Stimulated activated CD4-positive, alpha-beta T cell treated with anti-CD3 and anti-CD28 coated beads, Interleukin-15, amount 100 ng/mL, for 24 hours (primary cell): ENCODE measurements at places on chromosomes 6 and 20.

GRCh38 chr6:50381099-50381415 is 331.3 kb upstream of the DEFB112 start:
- no peak for DNase-seq

DNA sequence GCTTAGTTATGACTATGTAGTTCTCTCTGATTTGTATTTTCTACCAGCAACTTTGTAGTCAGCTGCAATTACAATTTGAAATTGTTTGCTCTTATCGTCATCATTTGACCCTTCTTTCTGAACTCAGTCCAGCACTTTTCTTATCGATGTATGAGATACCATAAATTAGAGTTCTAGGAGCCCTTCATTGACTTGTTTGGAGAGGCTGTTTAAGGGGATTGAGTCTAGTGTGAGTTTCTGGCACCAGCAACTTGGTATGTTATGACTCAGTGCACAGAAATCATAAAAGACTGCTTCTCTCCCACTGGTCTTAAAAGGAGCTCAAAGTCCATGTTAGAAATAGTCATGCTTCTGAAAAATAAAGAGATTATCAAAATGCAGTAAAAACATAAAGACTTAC is 190.3 kb downstream of the TENT5A start:
- DNase-seq = no peak

DNA sequence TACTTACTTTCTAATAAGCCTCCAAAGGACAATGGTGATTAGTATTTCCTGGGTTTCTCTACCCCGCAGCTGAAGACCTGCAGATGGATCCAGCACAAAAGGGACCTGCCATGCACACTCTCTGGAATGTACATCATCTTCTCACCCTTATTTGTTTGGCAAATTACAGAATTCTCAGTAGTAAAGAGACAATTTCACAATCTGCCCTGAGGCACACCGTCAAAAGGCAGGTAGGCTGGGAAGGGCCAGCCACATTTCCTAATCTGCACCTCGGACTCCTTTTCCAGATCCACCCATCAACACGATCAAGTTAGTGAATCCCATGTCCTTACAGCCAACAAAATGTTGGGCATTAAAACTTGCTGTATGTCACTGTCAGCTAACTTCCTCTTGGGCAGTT is 4.9 kb downstream of the OVOL2 start:
- no peak for DNase-seq

- no peak for DNase-seq
Observed at GRCh38 chr6:48961781-48962415, 501.2 kb downstream of the MMUT start.

DNA sequence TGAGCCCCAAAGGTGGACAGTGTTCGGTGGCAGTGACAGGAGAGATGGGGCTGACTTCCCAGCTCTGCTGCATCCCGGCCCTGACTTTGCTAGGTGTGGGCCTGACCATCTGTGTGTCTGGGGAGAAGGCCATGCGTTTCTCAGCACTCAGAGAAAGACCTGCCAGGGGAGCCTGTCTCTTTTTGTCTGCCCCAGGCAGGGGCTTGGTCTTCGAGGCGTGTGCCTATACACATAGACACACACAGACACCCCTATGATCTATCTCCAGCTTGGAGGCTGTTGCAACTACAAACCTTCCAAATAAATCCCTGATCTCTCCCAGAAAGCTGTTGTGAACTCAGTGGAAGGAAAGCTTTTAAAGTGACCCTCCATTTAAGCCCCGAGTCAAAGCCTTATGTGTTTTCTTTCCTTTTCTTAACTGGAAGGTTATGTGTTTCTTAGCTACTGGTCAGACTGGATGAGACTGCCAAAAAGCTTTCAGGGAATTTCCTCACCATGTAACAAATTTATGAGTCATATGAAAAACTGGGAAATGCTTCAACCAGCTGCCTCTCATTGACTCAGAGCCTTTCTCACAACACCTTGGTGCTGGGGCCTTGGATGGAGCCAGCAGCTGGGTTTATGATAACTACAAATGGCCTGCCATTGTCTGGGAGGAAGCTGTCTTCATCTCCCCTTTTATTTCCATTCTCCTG is 102.6 kb downstream of the CDC5L start:
- DNase-seq = no peak

DNA sequence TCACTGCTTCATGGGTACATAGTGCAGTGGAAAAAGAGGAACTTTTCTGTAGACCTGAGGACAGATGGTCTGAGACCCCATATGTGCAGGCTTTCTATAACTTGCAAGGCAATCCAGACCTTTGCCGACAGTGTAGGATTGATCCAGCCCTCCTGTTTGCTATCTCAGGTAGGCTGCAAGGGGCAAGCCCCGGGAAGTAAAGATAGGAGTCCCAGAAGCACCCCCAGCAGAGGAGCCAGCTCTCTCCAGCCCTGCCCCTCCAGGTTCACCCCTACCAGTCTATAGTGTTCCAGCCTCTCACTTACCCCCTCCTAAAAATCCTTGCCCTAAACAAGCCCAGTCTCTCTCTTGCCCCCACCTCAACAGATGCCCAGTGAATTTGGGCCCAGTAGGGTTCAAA is 96.2 kb downstream of the FAXC start:
- DNase-seq = no peak

DNA sequence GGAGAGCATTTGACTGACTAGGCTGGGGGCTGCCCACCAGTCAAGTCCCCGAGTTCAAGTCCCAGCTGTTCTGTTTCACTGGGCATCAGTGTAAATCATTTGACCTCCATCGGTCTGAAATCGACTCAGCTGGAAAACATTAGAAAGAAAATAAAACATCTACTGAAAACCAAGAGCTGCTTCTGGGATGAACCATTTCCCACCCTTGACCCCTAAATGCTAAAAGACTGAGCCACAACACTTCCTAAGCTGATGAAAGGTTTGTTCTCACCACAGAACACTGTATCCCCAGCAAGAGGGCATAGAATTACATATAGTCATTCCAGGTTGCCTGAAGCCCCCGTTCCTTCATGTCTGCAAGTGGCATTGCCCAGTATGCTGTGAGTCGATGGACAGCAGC is 237.0 kb upstream of the TAB2 start:
- no peak for DNase-seq

- DNase-seq = no peak
Observed at GRCh38 chr6:116248577-116248976, 5.3 kb downstream of the TSPYL4 start.

DNA sequence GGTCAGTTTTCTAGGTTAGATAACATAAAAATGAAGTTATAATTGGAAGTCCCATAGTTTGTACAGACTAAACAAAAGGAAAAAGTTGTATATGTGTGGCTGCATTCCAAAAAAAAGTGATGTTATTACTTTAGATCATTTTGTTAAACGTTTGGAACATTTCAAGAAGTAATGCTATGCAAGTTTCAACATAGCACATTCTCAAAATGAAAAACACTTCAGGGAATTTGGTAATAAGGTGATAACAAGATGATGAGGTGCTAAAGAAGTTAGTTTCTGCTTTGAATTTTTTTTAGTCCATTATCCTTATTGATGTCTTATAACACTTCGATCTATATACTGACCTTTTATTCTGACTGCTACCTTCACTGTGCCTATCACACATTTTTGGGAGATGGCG is 250.7 kb downstream of the PHF3 start:
- DNase-seq = no peak

DNA sequence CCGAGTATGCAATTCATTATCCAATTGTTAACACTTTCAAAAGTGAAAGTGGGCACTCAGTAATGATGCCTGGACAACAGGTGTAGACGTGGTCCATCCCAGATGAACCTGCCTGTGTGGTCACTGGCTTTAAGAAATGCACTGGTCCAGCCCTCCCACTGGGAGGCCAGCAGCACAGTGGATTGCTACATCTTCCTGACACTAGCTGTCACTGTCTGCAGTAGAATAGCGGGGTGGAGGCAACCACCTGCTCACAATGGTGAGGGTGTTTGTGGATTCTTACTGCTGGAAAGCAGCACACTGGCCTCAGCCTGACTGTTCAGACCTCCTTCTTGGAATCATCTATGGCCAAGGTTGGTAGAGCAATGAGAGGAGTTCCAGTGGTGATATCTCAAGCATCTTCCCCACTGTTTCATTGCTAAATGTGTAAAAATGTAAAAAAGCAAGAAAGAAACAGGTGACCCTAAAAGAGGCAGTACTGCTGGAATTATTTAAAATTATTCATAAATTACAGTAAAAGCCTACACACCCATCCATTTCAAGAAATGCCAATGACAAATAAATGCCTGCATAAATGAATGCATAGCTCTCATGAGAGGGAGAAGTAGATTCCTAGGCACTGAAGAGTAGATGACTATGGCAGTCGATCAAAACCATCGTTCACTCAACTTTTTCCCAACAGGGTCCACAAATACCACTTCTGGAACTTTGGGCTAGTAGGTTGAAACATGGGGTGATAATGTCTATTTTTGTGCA is 228.0 kb upstream of the PLN start:
- no peak for DNase-seq

DNA sequence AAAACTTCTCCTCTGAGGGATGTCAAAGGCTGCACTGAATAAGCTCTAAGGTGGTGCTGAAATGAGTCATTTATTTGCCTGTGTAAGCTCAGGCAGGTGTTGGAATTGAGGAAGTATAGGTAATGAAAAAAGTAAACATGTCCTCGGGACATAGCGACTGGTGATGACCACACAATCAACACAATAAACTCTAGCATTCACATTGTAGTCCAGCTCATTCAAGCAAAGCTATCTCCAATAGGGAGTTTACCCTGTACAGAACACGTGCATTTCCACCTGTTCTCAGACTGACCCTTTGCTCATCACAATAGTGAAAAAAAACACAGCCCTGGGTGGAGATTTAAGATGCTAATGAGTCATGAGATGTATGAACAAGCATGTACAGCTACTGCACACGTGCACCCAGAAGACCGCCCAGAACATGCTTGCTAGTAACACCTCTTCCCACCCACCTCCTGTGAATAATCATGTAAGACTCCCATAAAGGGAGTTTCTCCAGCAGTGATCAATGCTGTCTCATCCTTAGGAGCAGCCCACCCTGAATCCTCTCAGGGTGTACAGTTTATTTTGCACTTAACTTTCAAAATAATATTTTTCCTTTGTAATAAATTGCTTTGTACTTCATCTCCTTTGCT is 33.0 kb upstream of the POU5F1 start:
- DNase-seq = peak; percentile 75

DNA sequence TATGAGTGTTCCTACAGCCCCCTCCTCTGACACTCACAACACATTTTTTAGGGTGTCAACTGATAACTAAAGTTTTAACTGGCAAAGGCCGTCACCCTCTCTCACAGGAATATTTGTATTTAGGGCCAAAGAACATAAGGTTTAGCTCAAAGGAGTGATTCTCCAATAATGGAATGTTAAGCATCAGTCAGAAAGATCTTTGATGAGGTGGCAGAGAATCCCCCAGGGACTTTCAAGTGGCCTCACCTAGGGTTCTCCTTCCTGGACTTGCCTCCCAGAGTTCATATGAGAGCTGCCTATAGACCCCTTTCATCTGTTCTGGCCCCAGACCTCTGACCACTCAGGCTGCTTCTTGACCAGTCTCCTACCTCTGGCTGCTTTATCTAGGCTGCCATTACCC is 7.4 kb upstream of the SCUBE3 start:
- no peak for DNase-seq

DNA sequence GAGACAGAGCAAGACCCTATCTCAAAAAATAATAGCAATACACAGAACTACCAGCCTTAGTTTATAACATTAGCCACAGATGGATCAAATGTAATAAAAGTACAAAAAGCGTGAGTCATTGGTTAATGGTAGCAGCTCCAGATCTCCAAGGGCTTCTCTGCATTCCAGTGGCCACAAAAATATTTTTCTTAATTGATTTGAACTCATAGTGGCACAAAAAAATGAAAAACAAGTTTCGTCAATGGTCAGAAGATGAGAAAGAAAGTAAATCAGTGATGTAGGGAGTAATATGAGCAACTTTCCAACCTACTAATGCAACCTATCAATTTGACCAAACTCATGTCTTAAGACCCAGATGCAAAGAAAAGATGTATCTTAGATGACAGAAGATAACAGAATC is 79.6 kb downstream of the CEP57L1 start:
- no peak for DNase-seq

GRCh38 chr20:34377072-34377847 is 14.2 kb downstream of the ITCH start:
- peak; percentile 17 for DNase-seq

DNA sequence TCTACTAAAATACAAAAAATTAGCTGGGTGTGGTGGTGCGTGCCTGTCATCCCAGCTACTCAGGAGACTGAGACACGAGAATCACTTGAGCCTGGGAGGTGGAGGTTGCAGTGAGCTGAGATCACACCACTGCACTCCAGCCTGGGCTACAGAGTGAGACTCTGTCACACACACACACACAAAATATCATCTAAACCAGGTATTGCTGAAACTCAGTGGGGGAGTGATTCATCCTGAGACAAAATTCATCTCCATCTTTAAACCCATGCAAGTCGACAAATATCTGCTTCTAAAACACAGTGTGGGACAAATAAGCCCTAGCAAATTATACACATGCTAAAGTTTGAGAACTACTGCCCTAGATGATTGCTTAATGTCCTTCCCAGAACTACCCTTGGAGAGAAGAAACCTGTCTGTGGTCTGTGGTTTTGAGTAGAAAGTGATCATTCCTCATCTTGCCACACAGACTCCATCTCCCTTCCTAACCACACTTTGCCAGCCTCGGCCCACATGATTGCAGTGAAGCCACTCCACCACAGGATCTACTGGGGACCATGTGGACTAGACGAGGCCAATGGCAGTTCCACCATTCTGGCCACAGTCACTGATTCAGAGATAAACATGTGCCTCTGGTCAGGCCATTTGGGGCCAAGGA is 130.3 kb downstream of the OPRM1 start:
- DNase-seq = peak; percentile 49

DNA sequence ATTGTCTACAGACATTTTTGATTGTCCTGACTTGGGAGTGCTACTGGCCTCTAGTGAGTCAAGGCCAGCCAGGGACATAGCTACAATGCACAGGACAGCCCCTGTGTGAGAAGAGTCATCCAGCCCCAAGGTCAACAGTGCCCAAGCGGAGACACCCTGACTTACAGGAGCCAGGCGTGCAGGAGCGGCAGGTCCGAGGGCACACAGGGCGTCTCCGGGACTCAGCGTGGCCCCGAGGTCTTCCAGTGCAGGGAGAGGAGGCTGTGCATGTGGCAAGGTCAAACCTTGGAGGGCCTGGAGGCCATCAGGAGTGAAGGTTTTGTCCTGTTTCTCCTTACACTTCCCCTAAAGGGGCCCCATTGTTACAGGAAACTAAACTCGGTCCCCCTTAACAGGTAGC is 41.3 kb upstream of the QKI start:
- no peak for DNase-seq

DNA sequence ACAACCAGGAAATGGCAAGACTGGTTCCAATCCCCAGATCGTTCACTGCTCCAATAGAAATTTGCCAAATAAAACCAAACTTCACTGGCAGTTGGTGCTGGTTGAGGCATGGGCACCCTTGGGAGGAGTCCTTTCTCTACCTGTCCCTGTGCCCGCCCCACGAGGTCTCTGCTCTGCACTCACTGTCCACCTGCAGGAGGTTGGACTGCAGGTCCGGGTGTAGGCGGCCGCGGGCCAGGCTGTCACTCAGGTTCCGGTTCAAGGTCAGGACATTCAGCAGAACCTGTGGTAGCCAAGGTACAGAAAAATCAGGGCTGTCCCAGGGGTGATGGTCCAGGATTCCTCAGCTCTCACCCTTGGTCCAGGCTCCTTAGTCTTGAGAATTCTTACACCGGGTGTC is 22.9 kb downstream of the GGT7 start:
- DNase-seq = no peak
